ENCODE measurements at places on chromosomes 1 and 21. TPM values are rescaled to one million over a fixed set of nuclear protein-coding genes. Genes with fewer than 3 reads are reported as not detected.

DNA sequence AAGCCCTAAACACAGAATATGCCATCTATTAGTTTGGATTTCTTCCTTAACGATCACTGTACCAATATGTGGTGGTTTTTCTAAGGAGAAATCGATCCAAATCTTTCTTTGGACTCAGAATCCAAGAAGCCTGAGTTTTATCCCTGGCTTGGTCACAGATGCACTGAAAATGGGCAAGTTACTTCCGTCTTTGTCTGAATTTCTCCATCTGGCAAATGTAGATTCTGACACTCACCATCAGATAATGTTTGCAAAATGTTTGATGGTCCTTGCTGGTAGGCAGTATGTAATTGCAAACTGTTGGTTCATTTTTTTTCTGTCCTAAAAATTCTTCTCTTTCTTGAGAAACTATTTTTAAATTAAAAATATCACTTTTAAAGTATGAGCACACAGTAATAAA lies 115.0 kb downstream of the TSEN15 start:
- H3K4me3 ChIP-seq = no peak overlapping the region
- DNase-seq = no peak
- no peaks in the 10 kb centered on the region for H3K4me1 ChIP-seq
- H3K27ac ChIP-seq = no peak overlapping the region

DNA sequence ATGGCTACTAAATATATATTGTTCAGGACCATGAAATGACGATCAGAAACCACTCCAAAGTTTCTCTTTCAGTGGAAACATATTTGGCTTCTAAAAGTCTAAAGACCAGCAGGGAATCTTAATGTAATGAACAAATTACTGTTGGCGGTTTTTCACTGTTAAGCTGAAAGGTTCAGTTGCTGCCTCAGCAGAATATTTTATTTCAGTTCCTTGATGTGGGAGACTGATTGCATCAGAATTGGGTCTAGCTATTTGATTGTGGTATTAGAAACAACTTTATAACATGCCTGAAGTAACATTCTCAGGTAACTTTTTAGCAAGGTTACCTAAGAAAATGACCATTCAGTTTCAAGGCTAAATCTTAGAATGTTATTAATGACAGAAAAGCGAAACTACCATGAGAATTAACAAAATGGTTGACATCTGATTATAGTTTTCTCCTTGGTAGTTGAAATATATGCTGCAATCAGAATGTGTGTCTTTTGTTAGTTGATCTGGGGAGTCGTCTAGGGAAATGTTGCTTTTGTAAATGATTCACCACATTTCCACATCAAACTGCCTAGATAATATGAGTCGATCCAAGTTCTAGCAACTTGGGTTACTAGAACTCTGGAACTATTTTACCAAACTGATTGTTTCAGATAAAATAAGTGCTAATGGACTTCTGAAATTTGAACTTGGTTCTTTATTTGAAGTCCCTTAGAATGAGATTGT lies 200.4 kb downstream of the HMCN1 start:
- DNase-seq = no peak
- no peak overlapping the region for H3K27ac ChIP-seq
- H3K36me3 ChIP-seq = peaks cover 14% of the 10 kb centered on the region

The ANGPTL3 gene
- total RNA-seq = not detected

DNA sequence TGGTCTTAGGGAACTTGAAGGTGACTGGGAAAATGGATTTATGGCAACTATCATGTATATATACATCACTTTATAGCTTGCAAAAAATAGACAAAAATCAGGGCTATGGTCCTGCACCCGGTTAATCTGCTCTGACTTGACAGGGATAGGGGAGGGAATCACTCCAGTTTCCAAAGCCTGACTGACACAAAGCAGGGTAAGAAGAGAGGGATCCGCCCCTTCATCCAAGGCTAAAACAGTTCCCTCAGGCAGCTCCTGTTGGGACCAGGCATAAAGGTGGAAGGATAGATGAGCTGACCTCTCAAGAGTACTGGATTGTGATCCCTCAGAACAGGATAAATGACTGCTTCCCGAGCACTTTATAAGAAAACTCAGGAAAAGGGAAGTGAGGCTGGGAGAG lies 1.4 kb downstream of the PBXIP1 start:
- no peaks in the 10 kb centered on the region for H3K27me3 ChIP-seq
- peak overlapping the region; percentile 97 for H3K4me3 ChIP-seq
- H3K27ac ChIP-seq = no peak overlapping the region
- peaks cover 4% of the 10 kb centered on the region for H3K4me1 ChIP-seq
- no peak for DNase-seq
- H3K36me3 ChIP-seq = peaks cover 17% of the 10 kb centered on the region

DNA sequence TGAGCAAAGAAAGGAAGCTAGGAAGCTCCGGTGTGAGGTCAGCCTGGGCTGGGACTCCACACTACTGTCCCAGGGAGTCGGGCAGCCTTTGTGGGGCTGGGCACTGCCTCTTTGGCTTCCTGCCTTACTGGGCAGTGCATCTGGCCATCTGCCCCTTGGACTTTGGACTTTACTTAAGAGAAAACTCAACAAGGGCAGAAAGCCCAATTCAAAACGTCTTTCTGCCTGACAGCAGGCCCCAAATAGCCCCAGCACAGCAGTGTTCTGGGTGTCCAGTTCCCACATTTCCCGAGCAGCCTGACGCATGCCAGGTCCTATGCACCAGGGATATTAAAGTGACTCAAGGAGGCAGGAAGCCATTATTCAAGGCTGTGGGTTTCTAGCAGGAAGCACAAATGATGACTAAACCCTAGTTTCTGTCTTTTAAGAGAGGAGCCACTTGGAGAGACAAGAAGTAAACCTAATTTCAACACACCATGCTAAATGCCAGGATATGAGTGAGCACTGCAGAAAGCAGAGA lies 37.9 kb upstream of the EDEM3 start:
- no peak overlapping the region for H3K4me3 ChIP-seq
- no peak for DNase-seq
- no peaks in the 10 kb centered on the region for H3K4me1 ChIP-seq

GRCh38 chr1:15355968-15356625 lies 53.6 kb upstream of the EFHD2 start:
- H3K4me3 ChIP-seq = no peak overlapping the region
- no peaks in the 10 kb centered on the region for H3K36me3 ChIP-seq
- no peaks in the 10 kb centered on the region for H3K27me3 ChIP-seq
- no peak overlapping the region for H3K27ac ChIP-seq
- H3K4me1 ChIP-seq = no peaks in the 10 kb centered on the region
- no peak for DNase-seq

DNA sequence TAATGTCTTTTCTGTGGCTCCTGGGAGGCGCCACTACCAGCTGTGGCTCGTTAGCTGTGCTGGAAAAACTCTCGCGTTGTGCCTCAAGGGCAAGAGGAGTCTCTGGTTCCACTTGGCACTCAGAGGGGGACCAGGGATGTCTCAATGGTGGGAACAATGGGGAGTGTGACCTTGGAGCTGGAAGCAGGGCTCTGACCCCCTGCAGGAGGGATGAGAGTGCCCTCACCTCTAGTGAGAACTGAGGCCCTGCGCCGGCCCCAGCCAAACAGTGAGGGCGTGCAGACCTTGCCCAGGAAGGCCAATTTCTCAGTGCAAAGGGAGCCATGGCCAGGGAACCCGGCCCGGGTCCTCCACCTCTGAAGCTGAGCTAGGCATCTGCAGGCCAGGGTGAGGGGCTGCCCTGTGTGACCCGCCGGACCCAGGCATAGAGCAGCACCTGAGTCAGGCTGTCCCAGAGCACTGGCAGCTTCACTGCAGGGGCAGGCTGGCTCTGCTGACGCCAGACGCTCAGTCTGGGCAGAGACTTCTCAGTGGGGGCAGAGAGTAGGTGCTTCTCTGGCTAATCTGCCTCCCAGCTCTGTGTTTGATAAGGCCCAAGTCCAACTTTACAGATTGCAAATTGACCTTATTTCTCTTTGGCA lies 1.8 kb downstream of the RD3 start:
- H3K4me3 ChIP-seq = no peak overlapping the region
- no peaks in the 10 kb centered on the region for H3K4me1 ChIP-seq
- no peak for DNase-seq
- H3K36me3 ChIP-seq = no peaks in the 10 kb centered on the region
- no peaks in the 10 kb centered on the region for H3K27me3 ChIP-seq

- H3K27ac ChIP-seq = no peak overlapping the region
- H3K36me3 ChIP-seq = no peaks in the 10 kb centered on the region
- DNase-seq = no peak
- H3K4me3 ChIP-seq = no peak overlapping the region
These were observed 137.0 kb upstream of the AJAP1 start for GRCh38 chr1:4517186-4517954.

- H3K27ac ChIP-seq = no peak overlapping the region
- H3K4me1 ChIP-seq = peaks cover 5% of the 10 kb centered on the region
- no peak for DNase-seq
- H3K27me3 ChIP-seq = no peaks in the 10 kb centered on the region
- no peaks in the 10 kb centered on the region for H3K36me3 ChIP-seq
These were observed 70.7 kb downstream of the ABCA4 start for GRCh38 chr1:94050254-94050653.

DNA sequence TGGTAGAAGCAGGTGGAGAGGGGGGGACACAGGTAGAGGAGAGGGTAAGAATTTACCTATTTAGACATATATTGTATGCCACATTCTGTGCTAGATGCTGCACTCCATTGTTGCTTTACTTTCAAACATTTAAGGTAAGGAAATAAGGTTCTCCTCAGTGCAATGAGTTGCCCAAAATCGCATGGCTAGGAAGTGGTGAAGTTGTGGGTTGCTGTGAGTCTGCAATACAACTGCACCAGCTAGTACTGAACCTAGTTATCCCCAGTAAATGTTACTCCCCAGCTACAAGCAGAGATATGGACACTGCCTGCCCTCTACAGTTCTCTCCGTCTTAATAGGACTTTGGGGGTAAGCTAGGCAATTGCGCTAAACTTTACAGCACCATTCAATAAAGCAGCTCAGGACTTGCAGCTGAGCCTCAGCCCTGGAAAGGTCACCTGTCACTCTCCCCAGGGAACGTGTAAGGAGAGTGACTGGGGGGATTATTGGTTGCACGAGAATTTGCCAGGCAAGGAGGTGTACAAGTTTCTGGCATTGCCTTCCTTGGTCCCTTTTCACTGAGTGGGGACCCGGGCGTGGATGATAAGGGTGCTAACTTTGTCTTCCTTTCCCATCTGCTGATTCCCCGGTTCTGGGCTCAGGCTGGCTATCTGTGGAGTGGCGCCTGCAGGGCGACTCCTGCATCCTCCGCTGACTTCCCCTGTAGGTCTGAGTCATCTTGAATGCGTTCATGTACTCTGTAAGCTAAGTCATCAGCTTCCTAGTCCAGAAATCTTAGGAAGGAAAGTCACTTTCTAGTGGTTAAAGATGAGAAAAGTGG lies 71.3 kb upstream of the CNTN2 start:
- no peaks in the 10 kb centered on the region for H3K4me1 ChIP-seq
- H3K36me3 ChIP-seq = no peaks in the 10 kb centered on the region
- DNase-seq = no peak
- H3K4me3 ChIP-seq = no peak overlapping the region
- H3K27ac ChIP-seq = no peak overlapping the region
- no peaks in the 10 kb centered on the region for H3K27me3 ChIP-seq

GRCh38 chr1:247429496-247429895 lies 13.5 kb downstream of the NLRP3 start:
- no peaks in the 10 kb centered on the region for H3K36me3 ChIP-seq
- H3K27me3 ChIP-seq = no peaks in the 10 kb centered on the region
- no peak overlapping the region for H3K4me3 ChIP-seq
- no peak for DNase-seq
- H3K4me1 ChIP-seq = no peaks in the 10 kb centered on the region

The TNFRSF18 gene
- total RNA-seq = 1.9 TPM

The TTC39A gene
- 7.7 TPM for total RNA-seq

- no peaks in the 10 kb centered on the region for H3K4me1 ChIP-seq
- no peaks in the 10 kb centered on the region for H3K27me3 ChIP-seq
- H3K36me3 ChIP-seq = no peaks in the 10 kb centered on the region
- DNase-seq = no peak
These were observed 304.7 kb downstream of the DUSP10 start for GRCh38 chr1:221437171-221437570.

GRCh38 chr1:7116001-7116400 lies 330.7 kb downstream of the CAMTA1 start:
- no peak overlapping the region for H3K27ac ChIP-seq
- no peak overlapping the region for H3K4me3 ChIP-seq
- H3K4me1 ChIP-seq = no peaks in the 10 kb centered on the region
- DNase-seq = no peak
- no peaks in the 10 kb centered on the region for H3K27me3 ChIP-seq

DNA sequence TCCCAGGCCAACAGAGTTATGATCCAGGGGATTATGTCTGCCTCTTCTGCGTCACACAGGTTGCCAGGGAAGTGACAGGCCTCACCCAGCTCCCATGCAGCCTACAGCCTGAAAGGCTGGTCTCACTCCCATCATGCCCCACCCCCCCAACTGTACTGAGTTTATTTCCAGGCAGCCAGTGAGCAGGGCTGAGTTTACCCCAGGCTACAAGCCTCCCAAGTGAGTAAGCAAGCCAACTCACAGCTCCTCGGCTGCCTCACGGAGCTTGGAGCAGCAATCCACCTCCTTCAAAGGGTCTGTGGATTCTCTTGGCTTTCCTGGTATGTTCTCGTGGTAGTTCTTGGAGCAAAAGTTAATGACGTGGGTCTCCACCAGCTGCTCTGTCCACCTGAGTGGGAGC lies 1147.6 kb upstream of the ADGRL4 start:
- no peaks in the 10 kb centered on the region for H3K27me3 ChIP-seq
- H3K4me3 ChIP-seq = no peak overlapping the region
- no peak overlapping the region for H3K27ac ChIP-seq
- 0 out of 2 replicates have a peak, but pooled peaks cover 2% of the 10 kb centered on the region for H3K4me1 ChIP-seq
- no peak for DNase-seq

The F11R gene
- total RNA-seq = 159 TPM

GRCh38 chr1:36766481-36766880 lies 267.8 kb downstream of the GRIK3 start:
- no peaks in the 10 kb centered on the region for H3K36me3 ChIP-seq
- no peak overlapping the region for H3K27ac ChIP-seq
- no peak for DNase-seq
- H3K4me1 ChIP-seq = peaks cover 22% of the 10 kb centered on the region

The SLC5A9 gene
- total RNA-seq = 0.22 TPM

DNA sequence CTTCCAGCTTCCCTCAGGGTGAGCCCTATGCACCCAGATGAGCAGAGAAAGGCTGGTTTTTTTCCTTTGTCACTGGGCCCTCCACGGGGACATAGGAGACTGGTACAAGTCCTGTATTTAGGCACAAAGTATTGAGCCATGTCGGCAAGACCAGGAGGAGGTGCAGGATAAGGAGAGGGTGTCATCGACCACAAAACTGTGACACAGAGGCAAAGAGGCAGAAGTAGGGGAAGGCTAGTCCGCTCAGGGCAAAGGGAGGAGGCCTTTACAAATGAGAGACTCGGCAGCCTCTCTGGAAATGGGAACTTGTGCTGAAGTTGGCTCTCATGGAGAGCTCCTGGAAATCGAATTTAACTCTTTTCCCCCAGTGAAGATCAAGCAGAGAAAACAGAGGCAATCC lies 70.7 kb upstream of the CAMK1G start:
- H3K4me3 ChIP-seq = no peak overlapping the region
- H3K27ac ChIP-seq = no peak overlapping the region
- no peak for DNase-seq
- H3K36me3 ChIP-seq = no peaks in the 10 kb centered on the region
- H3K4me1 ChIP-seq = no peaks in the 10 kb centered on the region

The RUNX3 gene
- total RNA-seq = 0.35 TPM

The TCHHL1 gene
- total RNA-seq = not detected

Data from H9 (cell line).